GDM1 (cell line): ENCODE measurements at places on chromosomes 7 and 10.

DNA sequence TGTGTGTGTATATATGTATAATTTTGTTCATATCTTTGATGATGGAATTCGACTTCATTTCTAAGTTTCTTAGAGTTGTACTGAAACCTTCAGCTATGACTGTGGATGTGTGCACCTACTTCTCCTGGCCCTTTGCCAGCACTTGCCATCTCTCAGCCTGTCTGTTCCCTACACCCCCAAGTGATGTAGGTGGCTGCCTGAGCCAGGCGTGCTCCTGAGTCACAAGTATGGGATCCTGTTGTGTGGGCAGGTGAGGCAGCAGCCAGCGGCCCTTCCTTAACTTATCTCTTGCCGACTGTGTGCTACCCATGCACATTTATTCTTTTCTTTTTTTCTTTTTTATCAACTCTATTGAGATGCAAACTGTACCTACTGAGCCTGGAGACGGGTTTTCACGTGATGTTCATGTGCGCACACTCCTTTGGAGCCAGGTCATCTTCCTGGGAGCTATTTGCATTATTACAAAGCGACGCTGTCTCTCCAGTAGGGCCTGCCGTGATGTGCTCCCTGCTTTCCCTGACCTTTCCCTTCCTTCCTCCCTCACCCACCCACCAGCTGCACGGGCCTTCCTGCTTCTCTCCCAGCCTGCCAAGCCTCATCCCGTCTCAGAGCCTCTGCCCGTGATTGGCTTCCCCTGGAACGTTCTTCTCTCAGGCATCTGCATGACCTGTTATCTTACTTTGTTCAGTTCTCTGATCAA, 31.3 kb upstream of the GALNT11 start:
- DNase-seq, result no peak

DNA sequence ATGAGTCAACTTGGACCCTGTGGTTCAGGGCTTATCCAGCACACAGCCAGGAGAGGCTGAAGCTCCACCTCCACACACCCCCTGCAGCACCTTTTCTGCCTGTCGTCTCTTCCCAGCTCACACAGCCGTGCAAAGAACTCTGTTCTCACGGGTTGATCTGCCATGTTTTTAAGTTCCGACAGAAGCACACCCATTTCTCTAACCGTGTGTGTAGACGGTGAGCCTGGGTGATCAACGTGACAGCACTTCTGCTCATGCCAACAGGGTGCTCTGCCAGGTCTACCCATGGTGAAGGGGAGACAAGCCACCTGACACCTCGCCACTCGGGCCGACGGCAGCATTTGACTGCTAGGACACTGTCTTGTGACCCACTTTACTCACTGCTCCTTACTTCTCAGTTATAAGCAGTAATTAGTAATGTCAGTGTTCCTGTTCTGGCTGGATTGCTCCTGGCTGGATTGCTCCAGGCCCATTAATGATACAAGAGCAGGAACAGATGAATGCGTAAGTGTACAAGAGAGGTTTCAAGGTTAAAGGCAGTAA, 90.5 kb downstream of the RNF216 start:
- DNase-seq, result no peak

- no peak for DNase-seq
These were observed 5.7 kb downstream of the HIP1 start for GRCh38 chr7:75732764-75733630.

GRCh38 chr7:41052201-41052600, 650.7 kb downstream of the INHBA start:
- DNase-seq, result no peak

GRCh38 chr10:97718659-97719142, 5.2 kb downstream of the MARVELD1 start:
- no peak for DNase-seq

DNA sequence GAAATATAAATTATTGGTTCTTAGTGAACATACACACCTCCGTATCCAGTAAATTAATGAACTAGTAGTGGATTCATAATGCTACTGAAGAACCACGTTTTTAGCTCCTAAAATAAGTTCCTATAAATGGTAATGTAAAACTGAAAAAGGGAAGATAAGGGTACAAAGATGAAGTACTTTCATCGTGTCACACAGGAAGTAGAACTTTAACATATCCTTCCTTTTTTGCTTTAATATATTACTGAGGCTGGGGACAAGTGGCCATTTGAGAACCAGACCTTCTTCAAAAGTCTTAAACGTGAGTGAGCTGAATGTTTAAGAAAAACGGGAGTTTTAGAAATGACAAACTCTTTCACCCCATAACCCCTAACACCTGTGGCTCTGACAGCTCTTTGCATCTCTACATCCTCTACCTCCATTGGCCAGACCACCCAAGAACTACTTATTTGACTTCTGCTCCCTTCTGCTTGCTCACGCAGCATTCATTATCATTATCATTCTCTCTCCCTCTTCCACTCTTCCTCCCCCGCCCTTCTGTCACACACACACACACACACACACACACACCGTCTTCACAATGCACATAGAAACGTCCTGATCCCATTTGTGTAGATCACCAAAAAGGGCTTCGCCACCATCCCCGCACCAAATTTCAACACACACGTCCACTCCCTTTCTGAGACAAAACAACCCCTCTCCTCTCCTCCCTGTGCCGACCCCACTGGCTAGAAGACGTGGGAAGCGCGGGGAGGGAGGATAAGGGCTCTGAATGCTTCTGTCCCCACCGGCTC, 677 bp downstream of the SKAP2 start:
- DNase-seq, result no peak

- no peak for DNase-seq
These were observed 880 bp downstream of the HERC4 start for GRCh38 chr10:68074031-68074774.

- DNase-seq, result no peak
These were observed 225.4 kb upstream of the ZWINT start for GRCh38 chr10:56586461-56586891.

DNA sequence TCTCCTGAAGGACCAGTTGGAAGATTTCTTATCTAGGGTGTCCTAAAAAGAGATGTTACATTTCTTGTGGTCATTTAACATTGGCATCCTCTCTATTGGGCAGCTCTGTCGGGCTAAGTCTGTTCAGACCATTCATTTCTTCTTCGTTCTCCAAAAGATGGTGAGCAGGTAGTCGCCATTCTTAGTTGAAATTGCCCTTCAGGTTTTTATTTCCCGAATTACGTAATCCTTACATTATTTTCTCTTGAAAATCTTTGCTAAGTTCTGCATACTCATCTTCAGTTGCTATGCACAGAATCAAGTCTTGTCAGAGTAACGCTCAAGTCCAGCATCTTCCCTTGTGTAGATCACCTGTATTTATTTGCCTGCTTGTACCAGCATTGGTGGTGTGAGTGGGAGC, 53.6 kb downstream of the DAGLB start:
- no peak for DNase-seq

DNA sequence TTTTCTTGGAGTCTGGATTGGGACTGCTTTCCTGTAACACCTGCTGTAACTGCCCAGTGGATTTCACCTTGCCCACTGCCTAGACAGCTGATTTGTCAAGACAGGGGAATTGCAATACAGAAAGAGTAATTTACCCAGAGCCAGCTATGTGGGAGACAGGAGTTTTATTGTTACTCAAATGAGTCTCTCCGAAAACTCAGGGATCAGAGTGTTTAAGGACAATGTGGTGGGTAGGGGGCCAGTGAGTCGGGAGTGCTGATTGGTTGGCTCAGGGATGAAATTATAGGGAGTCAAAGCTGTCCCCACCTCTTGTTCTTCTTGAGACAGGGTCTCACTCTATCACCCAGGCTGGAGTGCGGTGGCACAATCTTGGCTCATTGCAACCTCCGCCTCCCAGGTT, 25.2 kb upstream of the BNIP3 start:
- no peak for DNase-seq

DNA sequence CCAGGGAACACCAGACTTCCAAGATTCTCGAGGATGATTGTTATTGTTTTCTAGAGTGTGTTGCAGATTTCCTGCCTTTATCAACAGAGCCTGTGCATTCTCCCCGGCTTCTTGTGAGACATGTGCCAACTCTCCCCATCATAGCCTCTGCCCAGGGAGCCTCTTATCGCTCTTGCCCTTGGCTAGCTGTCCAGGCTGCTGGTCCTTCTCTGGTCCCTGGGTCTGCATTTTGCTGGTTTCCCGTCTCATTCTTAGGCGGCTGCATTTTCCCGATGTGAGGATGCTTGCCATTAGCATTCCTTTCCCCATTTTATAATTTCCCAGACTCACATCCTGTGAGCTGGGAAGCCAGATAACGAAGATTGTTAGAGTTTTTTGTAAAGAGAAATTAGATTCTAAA, 15.2 kb downstream of the SLC13A4 start:
- no peak for DNase-seq

DNA sequence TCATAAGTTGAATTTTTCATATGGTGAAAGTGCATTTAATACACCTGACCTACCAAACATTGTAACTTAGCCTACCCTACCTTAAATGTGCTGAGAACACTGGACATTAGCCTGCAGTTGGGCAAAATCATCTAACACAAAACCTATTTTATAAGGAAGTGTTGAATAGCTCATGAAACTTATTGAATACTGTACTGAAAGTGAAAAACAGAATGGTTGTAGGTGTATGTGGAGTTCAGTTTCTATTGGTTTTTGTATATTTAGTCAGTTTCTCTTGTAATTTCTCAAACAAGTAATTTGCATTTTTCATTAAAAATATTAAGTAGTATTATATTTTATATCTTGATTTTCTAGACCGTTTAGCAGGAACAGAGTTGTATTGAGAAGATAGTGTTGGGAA, 15.3 kb downstream of the CCDC7 start:
- no peak for DNase-seq

DNA sequence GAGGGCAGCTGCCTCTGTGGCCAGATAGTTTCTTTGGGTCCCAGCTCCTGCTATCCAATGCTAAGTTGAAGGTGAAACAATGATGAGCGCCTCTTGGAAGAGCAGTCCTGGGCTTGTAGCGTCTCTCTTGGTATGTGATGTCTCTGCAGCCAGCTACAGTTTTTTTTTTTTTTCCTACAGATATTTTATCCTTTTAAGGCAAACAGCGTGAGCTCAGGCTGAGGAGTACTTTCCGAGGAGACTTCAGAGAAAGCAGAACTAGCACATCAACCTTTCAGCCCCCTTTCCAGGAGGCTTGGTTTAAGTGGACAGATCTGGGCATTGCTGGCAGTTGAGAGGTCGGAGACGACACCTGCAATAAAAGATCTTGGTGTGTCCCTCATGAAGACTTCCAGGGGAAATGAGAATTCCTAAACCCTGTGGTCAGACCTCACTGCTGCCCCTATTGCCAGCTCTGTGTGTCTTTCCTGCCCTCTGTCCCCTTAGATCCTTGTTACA, 9.1 kb downstream of the PRKG1 start:
- DNase-seq, result no peak

GRCh38 chr7:134429481-134429880, 29.4 kb downstream of the AKR1B1 start:
- no peak for DNase-seq

DNA sequence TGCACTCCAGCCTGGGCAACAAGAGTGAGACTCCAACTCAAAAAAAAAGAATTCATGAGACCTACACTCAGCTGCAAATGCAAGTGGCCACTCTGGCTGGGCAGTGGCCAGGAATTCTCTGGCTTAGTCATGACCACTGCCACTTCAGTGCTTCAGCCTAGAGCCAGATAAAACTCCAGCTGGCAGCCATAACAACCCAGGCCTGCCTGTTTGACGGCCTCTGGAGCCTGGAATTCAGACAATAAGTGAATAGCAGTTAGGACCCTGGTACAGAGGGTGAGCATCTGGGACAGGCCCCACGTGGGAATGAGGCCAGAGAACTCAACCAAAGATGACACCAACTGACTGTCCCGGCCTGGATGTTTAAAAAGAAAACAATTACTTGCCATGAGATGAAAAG, 18.9 kb downstream of the RCC1L start:
- no peak for DNase-seq

DNA sequence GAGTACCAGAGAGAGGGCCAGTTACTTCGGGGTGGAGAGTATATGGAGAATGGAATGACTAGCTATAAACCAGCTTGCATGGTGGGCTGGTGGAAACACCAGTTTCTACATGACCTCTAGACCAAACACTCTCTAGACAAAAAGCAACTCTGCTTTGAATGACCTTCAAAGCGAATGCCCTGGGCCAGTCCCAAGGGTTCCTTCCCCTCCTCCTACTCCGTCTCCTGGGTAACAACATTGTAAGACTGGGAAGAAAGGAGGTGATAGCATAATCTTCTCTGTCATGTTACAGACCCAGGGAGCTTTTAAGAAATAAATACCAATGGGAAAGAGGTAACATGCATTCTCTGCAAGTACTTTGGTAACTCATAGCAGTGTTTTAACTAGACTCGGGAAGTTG, 7.4 kb downstream of the HK1 start:
- no peak for DNase-seq

GRCh38 chr7:149197675-149198074, 2.3 kb downstream of the ZNF282 start:
- no peak for DNase-seq

DNA sequence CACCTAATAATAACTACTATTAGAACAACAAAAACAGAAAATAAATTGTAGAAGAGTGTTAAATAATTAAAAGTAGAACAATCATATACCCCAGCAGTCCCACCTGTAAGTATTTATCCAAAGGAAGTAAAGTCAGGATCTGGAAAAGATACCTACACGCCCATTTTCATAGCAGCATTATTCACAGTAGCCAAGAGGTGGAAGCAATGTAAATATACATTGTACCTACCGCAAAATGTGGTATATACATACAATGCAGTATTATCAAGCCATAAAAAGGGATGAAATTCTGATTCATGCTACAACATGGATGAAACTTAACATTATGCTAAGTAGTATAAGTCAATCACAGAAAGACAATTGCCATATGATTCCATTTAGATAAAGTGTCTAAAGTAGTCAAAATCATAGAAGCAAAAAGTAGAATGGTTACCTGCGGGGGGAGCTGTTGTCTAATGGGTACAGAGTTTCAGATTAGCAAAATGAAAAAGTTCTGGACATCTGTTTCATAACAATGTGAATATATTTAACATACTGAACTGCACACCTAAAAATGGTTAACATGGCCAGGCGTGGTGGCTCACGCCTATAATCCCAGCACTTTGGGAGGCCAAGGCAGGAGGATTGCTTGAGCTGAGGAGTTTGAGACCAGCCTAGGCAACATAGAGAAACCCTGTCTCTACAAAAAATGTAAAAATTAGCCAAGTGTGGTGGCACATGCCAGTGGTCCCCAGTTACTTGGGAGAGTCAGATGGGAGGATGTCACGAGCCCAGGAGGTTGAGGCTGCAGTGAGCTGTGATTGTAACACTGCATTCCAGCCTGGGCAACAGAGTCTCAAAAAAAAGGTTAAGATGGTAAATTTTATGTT, 6.0 kb upstream of the TMED4 start:
- DNase-seq, result peak; percentile 38

- DNase-seq, result no peak
These were observed 168.0 kb downstream of the SNX10 start for GRCh38 chr7:26459540-26460193.

DNA sequence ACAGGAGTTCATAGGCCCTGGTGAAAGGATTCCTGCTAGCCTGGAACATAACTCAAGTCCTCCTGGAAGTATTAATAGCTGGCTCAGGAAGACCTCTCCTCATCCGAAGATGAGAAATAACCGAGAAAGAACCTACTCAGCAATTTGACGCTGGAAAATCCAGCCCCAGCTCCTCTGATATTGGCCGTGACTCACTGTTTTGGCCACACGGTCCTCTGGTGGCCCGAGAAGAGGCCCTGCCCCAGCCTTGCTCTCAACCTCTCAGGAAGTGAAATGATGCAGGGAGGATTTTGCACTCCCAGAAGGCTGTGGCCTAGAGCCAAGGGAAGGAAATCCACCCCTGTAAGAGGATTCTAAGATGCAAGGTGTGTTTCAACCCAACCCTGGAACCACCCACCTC, 121.6 kb downstream of the MTPAP start:
- DNase-seq, result no peak
